LoVo (cell line): ENCODE measurements at places on chromosomes 7 and 10.

DNA sequence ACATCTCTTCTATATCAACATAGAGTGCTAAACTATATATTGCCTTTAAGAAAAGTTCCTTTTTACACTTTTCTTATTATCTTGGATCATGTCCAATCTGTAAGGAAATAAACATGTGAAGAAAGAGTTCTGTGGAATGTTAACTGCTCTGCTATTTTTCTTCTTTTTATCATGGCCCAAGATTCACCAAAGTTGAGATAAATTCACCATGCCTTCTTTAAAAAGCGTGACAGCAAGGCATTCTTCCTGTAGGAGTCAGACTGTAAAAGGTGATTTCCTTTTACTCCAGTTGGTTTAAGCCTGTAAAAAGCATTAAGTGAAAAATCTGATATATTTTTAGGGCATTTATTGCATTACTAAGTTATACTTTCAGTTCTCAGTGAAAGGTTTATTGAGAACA, 165.7 kb upstream of the FZD1 start:
- DNase-seq, result peak; percentile 11

DNA sequence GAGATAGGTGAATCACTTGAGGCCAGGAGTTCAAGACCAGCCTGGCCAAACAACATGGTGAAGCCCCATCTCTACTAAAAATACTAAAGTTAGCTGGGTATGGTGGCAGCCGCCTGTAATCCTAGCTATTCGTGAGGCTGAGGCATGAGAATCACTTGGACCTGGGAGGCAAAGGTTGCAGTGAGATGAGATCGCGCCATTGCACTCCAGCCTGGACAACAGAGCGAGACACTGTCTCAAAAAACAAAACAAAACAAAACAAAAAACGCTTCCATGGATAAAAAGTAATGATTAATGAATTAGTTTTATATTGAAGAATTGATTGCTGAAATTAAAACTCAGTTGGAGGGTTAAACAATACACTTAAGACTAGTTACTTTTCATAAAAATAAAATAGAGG, 32.3 kb downstream of the KLHDC10 start:
- DNase-seq, result no peak

- no peak for DNase-seq
These were observed 143.2 kb downstream of the GRK5 start for GRCh38 chr10:119350502-119351097.

- no peak for DNase-seq
These were observed 1.7 kb downstream of the DDX21 start for GRCh38 chr10:68957654-68958053.

DNA sequence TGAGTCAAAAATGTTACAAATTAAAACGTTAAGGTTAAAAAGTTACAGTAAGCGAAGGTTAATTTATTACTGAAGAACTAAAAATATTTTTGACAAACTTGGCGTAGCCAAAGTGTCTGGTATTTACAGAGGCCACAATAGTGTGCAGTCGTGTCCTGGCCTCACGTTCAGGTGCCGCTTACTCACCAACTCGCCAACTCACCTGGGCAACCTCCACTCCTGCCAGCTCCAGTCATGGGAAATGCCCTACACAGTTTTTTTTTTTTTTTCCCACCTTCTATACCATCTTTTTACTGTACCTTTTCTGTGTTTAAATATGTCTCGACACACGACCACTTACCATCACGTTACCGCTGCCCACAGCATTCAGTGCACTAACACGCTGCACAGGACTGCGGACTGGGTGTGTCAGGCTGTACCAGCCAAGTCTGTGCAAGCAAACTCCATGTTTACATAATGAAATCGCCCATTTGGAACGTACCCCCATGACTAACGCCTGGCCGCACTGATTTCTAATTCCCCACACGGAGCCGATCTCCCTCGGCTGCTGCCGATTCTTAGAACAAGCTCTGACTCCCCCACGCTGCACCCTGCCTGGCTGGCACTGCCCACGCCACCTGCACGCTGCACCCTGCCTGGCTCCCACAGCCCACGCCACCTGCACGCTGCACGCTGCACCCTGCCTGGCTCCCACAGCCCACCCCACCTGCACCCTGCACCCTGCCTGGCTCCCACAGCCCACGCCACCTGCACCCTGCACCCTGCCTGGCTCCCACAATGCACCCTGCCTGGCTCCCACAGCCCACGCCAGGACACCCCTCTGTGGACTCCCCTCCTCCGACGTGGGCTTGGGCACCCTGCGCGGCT, 203.1 kb downstream of the ZMYND11 start:
- no peak for DNase-seq

GRCh38 chr7:27513885-27514284, 148.8 kb downstream of the HIBADH start:
- no peak for DNase-seq
